ENCODE measurements at places on chromosomes 1 and 21.
A peak's percentile ranks its signal among the peaks of the same experiment; 100 is the strongest.

DNA sequence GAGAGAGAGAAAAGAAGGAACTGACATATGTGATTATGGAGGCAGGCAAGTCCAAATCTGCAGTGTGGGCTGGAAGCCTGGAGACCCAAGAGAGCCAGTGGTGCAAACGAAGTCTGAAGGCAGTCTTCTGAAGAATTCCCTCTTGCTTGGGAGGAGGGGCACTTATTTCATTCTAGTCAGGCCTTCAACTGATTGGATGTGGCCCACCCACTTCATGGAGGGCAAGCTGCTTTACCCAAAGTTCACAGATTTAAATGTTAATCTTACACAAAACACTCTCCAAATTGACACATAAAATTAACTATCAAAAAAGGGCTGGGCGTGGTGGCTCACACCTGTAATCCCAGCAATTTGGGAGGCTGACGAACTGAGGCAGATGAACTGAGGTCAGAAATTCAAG is 103.5 kb upstream of the RAB3GAP2 start:
- DNase-seq: no peak

DNA sequence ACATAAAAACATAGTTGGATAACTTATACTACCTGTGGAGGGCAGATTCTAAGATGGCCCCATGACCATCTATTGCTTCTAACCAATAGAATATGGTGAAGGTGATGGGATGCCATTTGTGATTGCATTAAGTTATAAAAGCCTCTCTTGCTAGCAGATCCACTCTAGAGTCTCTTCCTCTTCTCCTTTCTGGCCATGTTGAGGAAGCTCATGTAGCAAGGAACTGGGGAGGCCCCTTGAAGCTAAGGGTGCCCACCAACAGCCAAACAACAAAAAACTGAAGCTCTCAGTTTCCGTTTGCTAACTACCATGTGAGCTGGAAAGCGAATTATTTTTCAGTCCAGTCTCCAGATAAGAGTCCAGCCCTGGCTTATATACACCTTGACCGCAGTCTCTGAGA is 16.0 kb upstream of the AGO1 start:
- no peak for DNase-seq

DNA sequence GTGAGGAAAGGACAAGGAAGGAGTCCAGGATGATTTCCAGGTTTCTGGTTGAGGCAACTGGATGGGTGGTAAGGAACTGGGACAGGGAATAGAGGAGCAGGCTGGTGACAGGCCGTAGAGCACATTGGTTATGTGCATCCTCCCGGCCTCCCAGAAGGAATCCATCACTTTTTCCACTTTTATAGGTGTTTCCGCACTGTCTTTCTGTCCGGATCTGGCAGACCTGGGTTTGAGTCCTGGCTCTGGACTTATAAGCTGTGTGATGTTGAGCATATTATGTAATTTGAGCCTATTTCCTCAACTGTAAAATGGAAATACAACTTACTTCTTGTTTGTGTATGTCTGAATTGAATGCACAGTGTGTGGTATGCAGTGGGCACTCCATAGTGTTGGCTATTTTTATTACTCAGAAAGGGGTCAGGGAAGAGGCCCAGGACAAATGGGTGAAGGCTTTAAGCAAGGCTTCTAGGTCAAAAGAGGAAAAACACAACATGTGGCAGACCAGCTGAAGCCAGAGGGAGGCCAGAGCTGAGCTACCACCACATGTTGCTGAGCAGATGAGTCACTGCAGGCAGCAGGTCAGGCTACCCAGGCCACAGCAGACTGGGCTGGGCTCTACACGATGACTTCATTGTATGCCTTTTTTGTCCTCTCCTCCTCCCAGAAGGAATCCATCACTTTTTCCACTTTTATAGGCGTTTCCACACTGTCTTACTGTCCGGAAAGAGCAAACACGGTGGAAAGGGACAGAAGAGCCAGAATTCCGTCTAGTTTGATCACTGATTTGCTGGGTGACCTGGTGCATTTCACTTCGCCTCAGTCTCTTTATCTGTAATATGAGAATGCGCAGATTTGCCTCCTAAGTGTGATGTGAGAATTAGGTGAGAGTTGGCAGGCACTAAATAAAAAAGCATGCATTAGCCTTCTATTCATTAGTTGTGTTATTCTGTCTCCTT is 791 bp upstream of the MAST2 start:
- DNase-seq: peak; percentile 75

DNA sequence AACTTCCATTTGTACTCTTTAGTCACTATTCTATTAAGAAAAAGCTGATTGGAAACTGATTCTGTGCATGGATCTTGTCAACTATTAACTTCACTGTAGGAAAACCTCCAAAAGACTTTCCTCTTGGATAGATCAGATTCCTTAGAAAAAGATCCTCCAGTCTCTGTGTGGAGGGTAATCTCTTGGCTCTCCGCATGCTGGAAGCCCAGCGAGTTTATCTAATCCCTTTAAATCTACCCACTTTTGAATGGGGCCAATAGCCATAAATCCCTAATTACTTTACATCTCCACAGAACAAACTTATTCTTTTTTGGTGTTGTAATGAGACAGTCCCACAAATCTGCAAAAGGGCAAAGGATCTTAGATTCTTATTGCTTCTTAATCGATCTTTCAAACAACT is 1206.4 kb upstream of the ADGRL4 start:
- DNase-seq: no peak

- no peak for DNase-seq
Measured at GRCh38 chr21:44987301-44987885, 47.6 kb downstream of the SLX9 start.

GRCh38 chr1:167431261-167431908 is 86.9 kb downstream of the CD247 start:
- peak; percentile 44 for DNase-seq

- no peak for DNase-seq
Measured at GRCh38 chr1:203554071-203554470, 60.1 kb downstream of the OPTC start.

DNA sequence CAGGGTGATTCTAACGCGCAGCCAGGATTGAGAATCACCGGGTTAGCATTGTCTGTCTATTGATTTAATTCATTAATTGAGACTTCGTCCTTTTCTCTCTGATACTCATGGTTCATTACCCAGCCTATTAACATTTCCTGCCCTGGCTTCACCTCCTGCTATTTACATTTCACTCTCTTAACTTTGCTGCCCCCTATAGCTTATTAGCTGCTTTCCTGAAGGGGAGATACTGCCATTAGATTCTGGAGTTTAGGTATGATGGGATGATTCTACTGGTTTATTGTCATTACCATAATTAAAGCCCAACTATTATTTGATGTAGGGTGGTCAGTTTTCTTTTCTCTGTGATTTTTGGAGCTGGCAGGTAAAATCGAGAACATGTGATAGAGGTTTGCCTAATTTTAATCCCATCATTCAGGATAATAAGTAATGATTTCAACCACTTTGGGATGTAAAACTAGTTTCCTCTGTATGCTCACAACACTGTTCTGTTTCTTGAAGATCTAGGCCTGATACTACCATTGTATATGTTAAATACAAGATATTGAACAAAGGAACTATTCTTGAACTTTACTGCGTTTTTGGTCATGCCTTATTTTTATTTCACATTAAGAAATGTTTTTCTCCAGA is 6.4 kb downstream of the PPP2R5A start:
- DNase-seq: peak; percentile 86

- peak; percentile 17 for DNase-seq
Measured at GRCh38 chr1:196317535-196318522, 290.4 kb downstream of the KCNT2 start.

GRCh38 chr1:206013026-206013795 is 10.0 kb upstream of the RAB7B start:
- DNase-seq: no peak

Data from DMS153 (cell line).